ENCODE measurements at places on chromosomes 13 and 19.

- H3K4me3 ChIP-seq: no peak overlapping the region
- H3K36me3 ChIP-seq: peaks cover 64% of the 10 kb centered on the region
- no peaks in the 10 kb centered on the region for H3K27me3 ChIP-seq
- peak overlapping the region; percentile 99 for H3K27ac ChIP-seq
- peaks cover 42% of the 10 kb centered on the region for H3K4me1 ChIP-seq
These were observed 36.6 kb downstream of the ZSWIM4 start for GRCh38 chr19:13831537-13832467.

DNA sequence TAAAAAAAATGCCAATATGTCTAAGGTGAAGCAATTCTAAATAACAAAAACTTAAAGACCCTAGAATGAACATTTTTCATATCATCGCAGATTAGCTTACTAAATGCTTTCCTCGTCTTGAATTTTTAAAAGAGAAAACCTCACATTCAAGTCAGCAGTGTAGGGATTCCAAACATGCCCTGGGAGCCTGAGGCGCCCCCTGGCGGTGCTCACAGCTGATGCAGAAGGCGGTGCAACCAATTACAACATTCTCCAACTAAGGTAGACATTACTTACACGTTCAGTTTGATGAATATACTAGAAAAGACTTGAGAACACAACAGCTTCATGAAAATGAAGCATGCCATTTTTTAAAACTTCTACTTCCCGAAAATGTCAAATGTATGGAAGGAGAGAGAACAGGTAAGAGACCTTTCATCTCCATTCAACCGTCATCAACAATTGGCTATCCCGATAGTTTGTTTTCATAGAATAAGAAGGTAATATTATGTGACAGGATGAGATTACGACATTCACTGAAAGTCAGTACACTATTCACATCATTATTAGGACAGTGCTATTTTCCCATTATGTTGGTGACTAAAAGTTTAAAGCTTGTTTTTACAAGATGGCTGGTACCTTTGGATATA lies 304.4 kb downstream of the DCLK1 start:
- no peak for DNase-seq
- no peaks in the 10 kb centered on the region for H3K27me3 ChIP-seq

- peak overlapping the region; percentile 51 for H3K4me3 ChIP-seq
- no peaks in the 10 kb centered on the region for H3K27me3 ChIP-seq
- peak; percentile 67 for DNase-seq
- H3K27ac ChIP-seq: peak overlapping the region; percentile 60
These were observed 255.9 kb upstream of the SOX21 start for GRCh38 chr13:94968040-94968756.

DNA sequence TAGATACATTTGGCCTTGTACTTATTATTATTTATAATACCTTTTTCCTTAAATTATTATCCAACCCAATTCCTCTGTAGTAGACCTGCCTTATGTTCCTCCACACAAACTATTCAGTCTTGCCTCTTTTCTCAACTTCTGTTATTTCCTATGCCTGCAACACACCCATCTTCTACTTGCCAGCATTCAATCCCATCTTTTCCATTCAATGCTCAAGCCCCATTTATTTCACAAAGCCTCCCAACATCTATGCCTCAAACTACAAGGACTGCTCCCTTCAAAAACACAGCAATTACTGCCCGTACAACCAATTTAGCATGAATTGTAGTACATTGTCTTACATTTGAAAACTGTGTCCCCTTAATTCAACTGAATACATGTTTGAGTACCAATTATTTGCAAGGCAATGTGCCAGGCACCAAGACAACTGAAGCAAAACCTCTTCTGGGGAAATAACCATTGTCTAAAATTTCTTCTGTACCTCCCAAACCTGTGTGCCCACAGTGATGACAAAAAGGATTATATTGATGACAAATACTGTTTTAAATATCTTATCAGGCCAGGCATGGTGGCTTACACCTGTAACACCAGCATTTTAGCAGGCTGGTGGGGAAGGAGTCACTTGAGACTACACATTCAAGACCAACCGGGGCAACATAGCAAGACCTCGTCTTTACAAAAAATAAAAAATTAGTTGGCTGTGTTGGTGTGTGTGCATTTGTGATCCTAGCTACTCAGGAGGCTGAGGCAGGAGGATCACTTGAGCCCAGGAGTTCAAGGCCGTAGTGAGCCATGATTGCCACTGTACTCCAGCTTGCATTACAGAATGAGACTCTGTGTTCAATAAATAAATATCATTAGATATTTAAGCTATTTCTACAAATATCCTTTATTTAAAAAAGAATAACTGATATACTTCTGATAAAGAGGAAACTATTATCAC lies 35.1 kb downstream of the ELF1 start:
- H3K27me3 ChIP-seq: no peaks in the 10 kb centered on the region
- H3K36me3 ChIP-seq: no peaks in the 10 kb centered on the region
- peaks cover 91% of the 10 kb centered on the region for H3K4me1 ChIP-seq
- peak overlapping the region; percentile 78 for H3K27ac ChIP-seq

GRCh38 chr13:82356667-82357410 lies 1525.4 kb downstream of the SLITRK1 start:
- no peaks in the 10 kb centered on the region for H3K36me3 ChIP-seq
- no peak overlapping the region for H3K27ac ChIP-seq
- H3K27me3 ChIP-seq: no peaks in the 10 kb centered on the region
- H3K4me3 ChIP-seq: no peak overlapping the region

GRCh38 chr13:75025956-75026355 lies 456.0 kb downstream of the TBC1D4 start:
- no peaks in the 10 kb centered on the region for H3K36me3 ChIP-seq
- no peaks in the 10 kb centered on the region for H3K4me1 ChIP-seq
- no peak for DNase-seq
- no peaks in the 10 kb centered on the region for H3K27me3 ChIP-seq

- no peak overlapping the region for H3K27ac ChIP-seq
- no peak overlapping the region for H3K4me3 ChIP-seq
- H3K27me3 ChIP-seq: peaks cover 75% of the 10 kb centered on the region
- peaks cover 5% of the 10 kb centered on the region for H3K4me1 ChIP-seq
- H3K36me3 ChIP-seq: no peaks in the 10 kb centered on the region
- DNase-seq: no peak
These were observed 149.6 kb downstream of the IER2 start for GRCh38 chr19:13299838-13300237.

DNA sequence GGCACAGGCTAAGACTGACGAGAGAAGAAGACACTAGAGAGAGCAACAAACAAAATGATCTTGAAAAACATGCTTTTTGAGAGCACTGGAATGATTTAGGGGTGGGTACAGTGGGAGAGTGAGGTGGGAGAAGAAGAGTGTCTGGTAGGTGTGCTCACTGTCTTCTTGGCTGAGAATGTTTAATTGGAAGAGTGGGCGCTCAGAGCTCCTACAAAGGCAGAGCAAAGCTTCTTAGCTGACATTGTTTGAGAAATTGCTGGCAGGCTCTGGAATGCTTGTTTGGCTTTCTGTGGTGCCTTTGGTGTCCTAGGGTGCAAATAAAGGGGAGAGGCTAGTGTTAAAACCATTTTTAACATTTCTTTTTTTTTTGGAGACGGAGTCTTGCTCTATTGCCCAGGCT lies 1.5 kb upstream of the LIPE start:
- DNase-seq: no peak
- peaks cover 15% of the 10 kb centered on the region for H3K4me1 ChIP-seq
- H3K4me3 ChIP-seq: no peak overlapping the region
- H3K36me3 ChIP-seq: peaks cover 64% of the 10 kb centered on the region

DNA sequence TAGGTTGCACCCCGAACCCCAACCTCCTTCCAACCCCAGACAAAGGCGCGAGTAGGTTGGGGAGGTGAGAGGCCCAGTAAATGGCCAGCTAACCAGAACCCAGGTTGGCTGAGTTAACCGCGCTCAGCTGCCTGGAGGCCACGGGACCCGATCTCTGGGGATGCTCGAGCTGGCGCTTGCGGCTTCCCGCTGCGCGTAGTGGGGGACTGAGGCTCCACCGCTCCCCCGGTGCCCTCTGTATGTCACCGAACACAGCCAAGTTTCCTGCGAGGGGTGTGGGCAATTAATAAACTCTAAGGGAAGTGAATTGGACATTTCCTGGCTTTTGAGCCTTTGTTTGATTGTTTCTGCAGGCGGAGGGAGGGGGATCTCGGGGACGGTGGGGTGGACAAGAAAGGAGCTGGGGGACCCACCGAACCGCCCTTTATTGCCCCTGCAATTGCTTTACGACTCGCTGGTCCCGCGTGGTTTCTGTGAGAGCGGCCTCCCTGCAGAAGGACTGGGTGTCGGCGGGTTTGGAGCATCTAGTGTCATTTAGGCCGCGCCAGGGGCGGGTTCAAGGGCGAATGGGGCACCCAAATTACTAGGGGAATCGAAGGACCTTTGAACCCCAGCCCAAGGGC lies 3.5 kb upstream of the ZIC5 start:
- H3K27me3 ChIP-seq: peaks cover 66% of the 10 kb centered on the region
- peaks cover 44% of the 10 kb centered on the region for H3K4me1 ChIP-seq
- DNase-seq: no peak
- H3K36me3 ChIP-seq: no peaks in the 10 kb centered on the region
- no peak overlapping the region for H3K27ac ChIP-seq
- H3K4me3 ChIP-seq: no peak overlapping the region

GRCh38 chr19:45954156-45954555 lies 19.5 kb downstream of the NOVA2 start:
- no peaks in the 10 kb centered on the region for H3K27me3 ChIP-seq
- H3K4me3 ChIP-seq: no peak overlapping the region
- H3K36me3 ChIP-seq: no peaks in the 10 kb centered on the region
- peaks cover 7% of the 10 kb centered on the region for H3K4me1 ChIP-seq
- no peak overlapping the region for H3K27ac ChIP-seq
- DNase-seq: peak; percentile 59

GRCh38 chr19:32040236-32040635 lies 305.2 kb upstream of the ZNF507 start:
- no peak overlapping the region for H3K4me3 ChIP-seq
- no peak overlapping the region for H3K27ac ChIP-seq

DNA sequence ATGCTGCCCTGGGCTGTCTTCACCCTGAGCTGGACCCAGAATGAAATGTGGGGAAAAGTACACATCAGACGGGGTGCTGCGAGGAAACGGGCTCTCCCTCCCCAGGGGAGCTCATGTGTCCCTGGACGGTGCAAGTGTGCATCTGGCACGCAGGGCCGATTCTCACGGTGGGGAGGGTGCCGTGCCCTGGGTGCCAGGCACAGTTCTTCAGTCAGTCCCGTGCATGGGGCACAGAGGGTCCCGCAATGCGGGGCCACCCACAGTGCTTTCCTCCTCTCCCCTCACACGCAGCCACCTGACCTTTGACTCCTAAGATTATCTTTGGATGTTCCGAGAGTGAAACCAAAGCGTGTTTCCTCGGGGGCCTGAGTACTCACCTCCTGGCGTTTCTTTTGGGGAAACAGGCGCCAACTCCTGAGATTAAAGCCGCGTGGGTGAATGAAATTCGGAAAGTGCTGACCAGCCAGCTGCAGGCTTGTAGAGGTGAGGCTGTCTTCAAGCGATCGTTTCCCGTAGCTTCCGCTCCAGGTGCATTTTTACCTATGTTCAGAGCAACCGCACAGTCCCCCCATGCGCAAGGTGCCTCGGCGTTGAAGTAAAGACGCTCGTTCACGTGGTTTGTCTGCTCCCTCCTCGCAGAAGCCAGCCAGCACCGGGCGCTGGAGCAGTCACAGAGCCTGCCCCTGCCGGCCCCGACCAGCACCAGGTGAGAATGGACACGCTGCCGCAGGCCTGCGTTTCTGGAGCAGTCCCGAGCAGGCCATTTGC lies 17.5 kb upstream of the F7 start:
- H3K4me3 ChIP-seq: no peak overlapping the region
- H3K27me3 ChIP-seq: no peaks in the 10 kb centered on the region
- no peak overlapping the region for H3K27ac ChIP-seq
- DNase-seq: no peak
- peaks cover 67% of the 10 kb centered on the region for H3K36me3 ChIP-seq

DNA sequence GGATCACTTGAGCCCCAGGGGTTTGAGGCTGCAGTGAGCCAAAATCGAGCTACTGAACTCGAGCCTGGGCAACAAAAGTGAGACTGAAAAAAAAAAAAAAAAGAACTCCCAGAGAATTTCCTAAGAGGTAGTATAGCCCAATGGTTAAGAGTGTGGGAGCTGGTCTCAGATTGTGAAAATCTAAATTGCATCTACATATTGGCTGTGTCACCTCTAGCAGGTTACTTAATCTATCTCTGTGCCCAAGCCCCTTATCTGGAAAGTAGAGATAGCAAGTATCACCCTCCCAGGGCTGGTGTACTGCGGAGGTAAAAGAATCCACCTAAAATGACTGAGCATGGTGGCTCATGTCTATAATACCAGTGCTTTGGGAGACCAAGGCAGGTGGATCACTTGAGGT lies 3.7 kb upstream of the PLAUR start:
- DNase-seq: no peak
- no peak overlapping the region for H3K4me3 ChIP-seq
- H3K27me3 ChIP-seq: no peaks in the 10 kb centered on the region
- no peaks in the 10 kb centered on the region for H3K36me3 ChIP-seq
- peaks cover 44% of the 10 kb centered on the region for H3K4me1 ChIP-seq

DNA sequence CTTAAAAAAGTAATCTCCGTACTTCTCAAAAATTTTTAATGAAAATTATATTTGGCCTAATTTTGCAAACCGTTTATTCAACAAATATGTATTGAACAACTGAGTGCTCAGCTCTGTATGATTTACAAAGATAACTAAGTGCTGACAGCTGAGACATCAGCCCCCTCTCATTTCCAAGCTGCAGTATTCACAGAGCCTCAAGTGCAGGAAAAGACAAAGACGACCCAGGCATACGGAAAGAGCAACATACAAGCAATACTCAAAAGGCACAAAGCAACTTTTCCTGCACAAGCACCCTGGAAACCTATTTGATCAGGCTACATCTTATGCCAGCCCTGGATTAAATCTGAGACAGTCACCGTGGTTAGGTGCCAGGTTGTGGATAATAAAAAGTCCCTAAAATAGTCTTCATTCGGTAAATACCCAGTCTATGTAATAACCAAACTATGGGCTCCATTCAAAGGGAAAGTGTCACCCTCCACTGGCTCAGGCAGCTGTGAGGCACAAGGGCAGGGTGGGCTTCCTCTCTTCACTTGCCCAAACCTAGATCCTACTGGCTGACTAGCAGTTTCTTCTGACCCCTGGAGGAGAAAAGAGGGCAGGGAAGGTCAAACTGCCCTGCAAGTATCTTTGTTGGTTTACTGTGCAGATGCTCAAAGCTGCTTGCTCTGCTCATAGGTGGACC lies 65.5 kb downstream of the TBC1D4 start:
- no peak overlapping the region for H3K4me3 ChIP-seq
- H3K36me3 ChIP-seq: no peaks in the 10 kb centered on the region

- H3K27me3 ChIP-seq: no peaks in the 10 kb centered on the region
- no peak for DNase-seq
- peaks cover 22% of the 10 kb centered on the region for H3K4me1 ChIP-seq
These were observed 166.1 kb upstream of the SERP2 start for GRCh38 chr13:44207476-44207875.

DNA sequence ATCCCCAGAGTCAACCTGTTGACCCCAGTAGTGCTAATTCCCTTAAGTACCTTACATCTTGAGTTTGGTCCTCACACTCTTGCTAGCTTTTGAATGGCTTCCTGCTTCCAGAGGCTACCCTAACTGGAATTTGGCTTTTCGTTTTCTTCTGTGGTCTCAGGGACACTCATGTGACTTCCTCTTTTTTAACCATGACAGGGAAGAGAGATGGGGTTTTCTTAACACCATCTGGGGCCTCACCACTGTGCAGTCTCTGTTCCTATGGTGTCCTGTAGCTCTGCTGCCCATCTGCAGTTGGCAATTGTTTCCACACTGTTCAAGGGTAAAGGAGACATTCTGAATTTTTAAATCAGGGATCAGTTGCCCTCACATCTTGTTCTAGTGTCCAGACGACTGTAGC lies 66.7 kb downstream of the SLC10A2 start:
- no peaks in the 10 kb centered on the region for H3K4me1 ChIP-seq
- no peak overlapping the region for H3K27ac ChIP-seq
- no peaks in the 10 kb centered on the region for H3K36me3 ChIP-seq
- H3K27me3 ChIP-seq: no peaks in the 10 kb centered on the region
- no peak for DNase-seq

All from stomach (tissue), 19 donors.